NCI-H187 treated with DMSO at 0.1 percent for 48 hours (cell line): ENCODE measurements at places on chromosomes 7 and 10.

- DNase-seq = no peak
Observed at GRCh38 chr10:29055101-29055500, 233.8 kb upstream of the LYZL1 start.

DNA sequence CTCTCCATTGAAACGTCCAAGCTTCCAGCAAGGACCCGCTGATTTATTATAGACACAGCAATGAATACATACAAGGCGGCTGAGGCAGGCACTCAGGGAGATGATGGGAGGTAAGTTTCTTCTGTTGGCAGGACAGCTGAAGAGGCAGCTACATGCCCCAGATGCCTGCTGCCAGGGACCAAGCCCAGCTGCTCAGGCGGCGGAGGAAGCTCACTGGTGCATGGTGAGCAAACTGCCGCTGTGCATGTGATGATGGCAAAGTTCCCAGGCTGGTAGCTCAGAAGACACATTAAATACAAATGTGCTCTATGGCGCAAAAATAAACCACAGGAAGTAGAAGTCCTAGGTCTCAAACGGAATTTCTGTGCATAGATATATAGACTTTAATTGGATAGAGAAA, 2.3 kb downstream of the DNTT start:
- no peak for DNase-seq

GRCh38 chr7:116273283-116273917, 63.1 kb downstream of the TES start:
- no peak for DNase-seq

- no peak for DNase-seq
Observed at GRCh38 chr10:110226926-110227641, 19.7 kb downstream of the MXI1 start.

GRCh38 chr10:61705022-61705613, 42.4 kb downstream of the CABCOCO1 start:
- DNase-seq = no peak

DNA sequence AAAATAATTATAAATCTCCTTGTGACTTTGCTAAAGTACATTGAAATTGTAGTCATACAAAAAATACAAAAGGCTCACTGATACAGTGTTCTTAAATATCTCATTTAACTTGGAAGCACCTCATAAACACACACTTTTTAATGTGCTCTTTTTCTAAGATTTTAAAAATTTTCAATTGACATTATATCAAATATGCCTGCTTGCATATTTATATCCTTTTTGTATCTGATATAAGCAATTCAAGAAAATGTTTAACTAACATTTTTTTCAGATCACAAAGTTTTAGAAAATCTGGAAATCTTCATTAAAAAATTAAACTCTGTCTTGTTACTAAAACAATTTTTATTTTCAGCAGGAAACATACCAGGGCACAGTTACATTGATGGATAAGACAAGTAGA, 661.5 kb downstream of the REEP3 start:
- DNase-seq = no peak

DNA sequence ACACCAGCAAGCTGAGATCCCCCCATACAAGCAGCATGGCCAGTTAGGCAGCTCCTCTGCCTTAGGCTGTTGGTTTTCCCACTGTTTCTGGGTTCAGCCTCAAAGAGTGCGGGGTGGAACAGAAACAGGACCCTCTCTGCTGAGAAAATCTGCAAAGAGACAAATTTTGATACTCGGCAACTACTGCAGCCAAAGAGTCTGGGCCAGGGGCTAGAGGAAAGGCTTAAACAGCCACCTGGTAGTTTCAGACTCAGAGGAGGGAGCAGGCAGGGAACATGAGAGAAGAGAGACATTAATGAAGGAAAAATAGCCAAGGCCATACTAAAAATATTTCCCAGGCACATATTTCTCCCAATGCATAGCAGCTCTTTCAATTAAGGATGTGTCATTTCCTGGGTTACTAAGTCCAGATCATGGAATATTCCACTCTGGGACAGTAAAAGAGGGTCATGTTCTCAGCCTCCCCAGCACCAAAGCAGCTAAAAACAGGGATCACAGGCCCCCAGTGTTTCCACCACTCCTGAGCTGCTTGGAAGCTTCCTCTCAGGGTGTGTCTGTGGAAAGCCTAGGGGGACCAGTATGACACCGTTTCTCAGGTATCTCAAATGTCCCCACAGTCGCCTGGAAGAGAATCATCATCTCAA, 29.8 kb downstream of the PDLIM1 start:
- DNase-seq = no peak

- no peak for DNase-seq
Observed at GRCh38 chr10:70742537-70743429, 42.4 kb downstream of the TBATA start.

GRCh38 chr7:105887569-105888189, 11.3 kb upstream of the ATXN7L1 start:
- no peak for DNase-seq

DNA sequence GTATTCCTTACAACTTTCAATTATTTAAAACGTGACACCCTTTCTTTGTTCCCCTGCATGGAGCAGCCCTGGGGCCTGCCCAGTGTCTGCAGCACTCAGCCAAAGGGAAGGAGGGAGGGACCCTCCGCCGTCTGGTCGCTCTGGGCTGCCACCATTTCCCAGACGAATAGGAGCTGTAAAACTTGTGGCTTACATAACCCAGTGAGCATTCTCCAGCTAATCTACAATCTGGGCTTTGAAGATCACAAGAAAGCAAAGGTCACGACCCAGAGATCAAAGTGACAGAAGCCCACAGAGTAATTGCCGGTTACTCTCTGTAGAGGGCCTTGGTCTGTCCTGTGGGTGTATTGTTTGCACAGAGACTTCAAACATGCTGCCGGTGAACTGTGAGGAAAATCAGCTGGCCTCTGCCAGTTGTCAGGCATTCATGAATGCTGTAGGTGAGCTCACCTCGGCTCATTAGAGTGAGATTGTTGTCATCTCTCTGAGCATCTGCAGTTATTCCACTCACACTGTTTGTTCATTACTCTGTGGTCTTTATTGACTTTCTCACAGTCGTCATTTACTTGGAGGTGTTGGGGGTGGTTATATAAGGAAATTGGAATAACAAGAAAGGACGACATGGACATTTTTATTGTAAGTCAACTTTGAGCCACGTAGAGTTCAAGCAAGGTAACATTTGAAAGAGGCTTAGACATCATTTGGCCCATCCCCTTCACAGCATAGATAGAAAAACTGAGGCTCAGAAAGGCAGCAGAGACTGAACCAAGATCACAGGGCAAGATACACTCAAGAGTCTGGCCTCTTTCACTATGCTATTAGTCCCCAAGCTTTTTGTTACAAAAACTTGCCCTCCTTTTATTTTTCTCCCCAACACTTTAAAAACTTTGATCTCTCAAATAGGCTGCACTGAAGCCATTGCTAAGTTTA, 619.8 kb downstream of the LRMDA start:
- DNase-seq = no peak

- no peak for DNase-seq
Observed at GRCh38 chr7:25732766-25733217, 419.2 kb upstream of the NFE2L3 start.

- DNase-seq = no peak
Observed at GRCh38 chr10:52615756-52616394, 156.7 kb downstream of the MBL2 start.

- DNase-seq = no peak
Observed at GRCh38 chr7:7119729-7120128, 62.6 kb upstream of the C1GALT1 start.

DNA sequence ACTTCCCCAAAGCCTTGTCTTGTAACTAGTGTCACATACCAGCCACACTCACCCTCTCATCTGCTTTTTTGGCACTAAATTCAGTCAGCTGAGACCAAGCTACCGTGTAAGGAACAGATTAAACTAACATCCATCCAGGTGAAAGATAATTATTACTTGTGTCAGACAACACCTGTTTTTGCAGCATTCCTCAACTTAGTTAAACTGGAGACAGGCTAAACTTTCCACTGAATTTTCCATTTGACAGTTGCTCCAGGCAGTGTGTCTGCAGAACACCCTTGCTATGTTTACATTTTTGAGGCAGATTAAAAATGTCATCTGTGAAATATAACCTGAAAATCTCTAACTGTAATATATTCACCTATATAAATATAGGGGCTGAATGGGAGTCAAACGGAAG, 73.6 kb downstream of the CYP26A1 start:
- no peak for DNase-seq

- no peak for DNase-seq
Observed at GRCh38 chr10:5146920-5147254, 38.1 kb downstream of the AKR1C8 start.

GRCh38 chr7:123120286-123120685, 79.5 kb downstream of the SLC13A1 start:
- no peak for DNase-seq

DNA sequence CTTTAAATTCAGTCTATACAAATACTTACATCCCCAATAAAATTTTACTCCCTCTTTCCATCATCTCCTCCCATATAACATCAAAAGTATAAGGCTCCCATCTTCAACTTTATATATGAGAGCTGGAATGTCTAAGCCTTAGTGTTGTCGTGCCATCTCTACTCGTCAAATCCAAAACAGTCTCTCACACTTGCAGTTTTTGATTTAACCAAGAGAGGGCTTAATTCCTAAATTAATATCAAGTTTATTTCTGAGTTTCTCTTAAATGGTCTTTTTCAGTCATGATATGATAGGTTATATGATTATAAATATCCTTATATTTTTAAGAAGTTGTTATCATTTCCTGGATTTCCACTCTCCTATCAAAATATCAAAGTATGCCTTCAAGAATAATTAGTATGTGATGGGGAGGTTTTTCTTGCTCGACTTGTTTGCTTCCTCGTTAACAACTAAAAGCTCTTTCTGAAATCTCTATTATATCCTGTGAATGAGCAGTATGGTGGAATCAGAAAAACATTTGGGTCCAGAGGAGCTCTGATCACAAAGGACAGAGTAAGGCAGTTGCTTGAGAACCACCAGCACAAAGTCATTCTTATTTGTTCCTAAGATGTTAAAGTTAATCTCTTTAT, 12.5 kb upstream of the LIPK start:
- no peak for DNase-seq

- no peak for DNase-seq
Observed at GRCh38 chr7:24595671-24596418, 22.6 kb downstream of the PALS2 start.

- DNase-seq = no peak
Observed at GRCh38 chr7:108004220-108005142, 1.5 kb upstream of the LAMB1 start.

GRCh38 chr10:62842983-62843382, 26.8 kb upstream of the EGR2 start:
- no peak for DNase-seq

DNA sequence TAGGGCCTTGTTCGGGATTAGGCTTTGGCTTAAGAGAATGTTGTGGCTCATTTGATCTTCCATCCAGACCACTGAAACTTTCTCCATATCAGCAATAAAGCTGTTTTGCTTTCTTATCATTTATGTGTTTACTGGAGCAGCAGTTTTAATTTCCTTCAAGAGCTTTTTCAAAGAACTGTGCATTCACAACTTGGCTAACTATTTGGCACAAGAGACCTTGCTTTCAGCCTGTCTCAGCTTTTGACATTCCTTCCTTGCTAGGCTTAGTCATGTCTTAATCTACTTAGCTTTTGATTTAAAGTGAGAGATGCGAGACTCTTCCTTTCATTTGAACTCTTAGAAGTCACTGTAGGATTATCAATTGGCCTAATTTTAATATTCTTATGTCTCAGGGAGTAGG, 19.1 kb upstream of the AKR1B1 start:
- DNase-seq = no peak

DNA sequence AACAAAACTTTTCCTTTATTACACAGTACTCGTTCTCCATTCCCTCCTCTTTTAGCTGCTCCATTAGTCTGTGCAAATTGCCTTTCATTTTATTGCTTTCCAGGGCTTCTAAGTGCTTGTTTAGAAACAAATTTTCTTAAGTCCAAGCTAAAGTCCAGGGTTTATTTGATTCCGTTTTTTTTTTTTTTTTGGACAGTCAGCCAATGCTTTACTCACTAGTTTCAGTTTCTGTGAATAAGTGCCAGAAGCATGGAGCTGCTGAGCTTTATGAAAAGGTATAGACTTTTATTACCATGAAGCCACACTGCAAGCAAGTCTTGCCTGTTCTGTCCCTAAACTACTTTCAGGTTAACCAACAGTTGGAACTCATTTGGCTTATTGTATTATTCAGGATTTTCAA, 455.0 kb downstream of the GFRA1 start:
- no peak for DNase-seq

GRCh38 chr7:651032-651728, 75.3 kb upstream of the DNAAF5 start:
- no peak for DNase-seq

GRCh38 chr10:114492351-114493037, 88.2 kb upstream of the AFAP1L2 start:
- DNase-seq = no peak

DNA sequence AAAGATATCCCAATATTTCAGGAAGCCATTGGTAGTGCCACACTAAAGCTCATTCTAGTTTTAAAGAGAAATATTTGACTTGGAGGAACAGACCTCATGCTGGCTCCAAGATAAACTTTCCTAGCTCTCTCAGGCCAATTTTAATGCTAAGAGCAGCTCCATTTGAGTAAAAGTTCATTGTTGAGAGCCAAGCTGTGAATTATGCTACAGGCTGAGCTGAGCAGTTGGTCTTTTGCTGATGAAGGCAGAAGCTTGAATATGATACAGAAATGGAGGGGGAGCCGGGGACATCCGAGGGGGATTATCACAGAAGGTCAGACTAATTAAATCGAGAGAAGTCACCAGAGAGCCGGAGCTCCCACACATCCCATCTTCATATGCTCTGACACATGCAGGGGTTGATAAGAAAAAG, 175.7 kb upstream of the AUTS2 start:
- no peak for DNase-seq
